ENCODE measurements at places on chromosomes 2 and 18.

DNA sequence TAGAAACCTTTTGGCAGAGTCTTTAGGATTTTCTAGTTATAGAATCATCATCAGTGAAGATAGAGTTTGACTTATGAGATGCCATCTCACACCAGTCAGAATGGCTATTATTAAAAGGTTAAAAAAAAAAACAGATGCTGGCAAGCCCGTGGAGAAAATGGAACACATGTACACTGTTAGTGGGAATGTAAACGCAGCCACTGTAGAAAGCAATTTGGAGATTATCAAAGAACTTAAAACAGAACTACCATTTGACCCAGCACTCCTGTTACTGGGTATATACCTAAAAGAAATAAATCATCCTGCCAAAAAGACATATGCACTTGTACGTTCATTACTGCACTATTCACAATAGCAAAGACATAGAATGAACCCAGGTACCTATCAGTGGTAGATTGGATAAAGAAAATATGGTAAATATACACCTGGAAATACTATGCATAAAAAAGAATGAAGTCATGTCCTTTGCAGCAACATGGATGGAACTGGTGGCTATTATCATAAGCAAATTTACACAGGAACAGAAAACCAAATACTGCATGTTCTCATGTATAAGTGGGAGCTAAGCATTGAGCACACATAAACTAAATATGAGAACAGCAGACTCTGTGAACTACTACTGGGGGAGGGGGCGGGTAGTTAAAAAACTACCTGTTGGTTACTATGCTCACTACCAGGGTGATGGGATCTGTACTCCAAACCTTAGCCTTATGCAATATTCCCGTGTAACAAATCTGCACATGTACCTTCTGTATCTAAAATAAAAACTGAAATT lies 279.0 kb downstream of the KIAA1328 start:
- H3K27ac ChIP-seq: no peak overlapping the region
- DNase-seq: no peak
- H3K4me1 ChIP-seq: no peaks in the 10 kb centered on the region
- H3K36me3 ChIP-seq: no peaks in the 10 kb centered on the region

GRCh38 chr18:70028734-70029133 lies 81.1 kb upstream of the CD226 start:
- DNase-seq: no peak
- H3K36me3 ChIP-seq: peaks cover 9% of the 10 kb centered on the region
- no peak overlapping the region for H3K27ac ChIP-seq

DNA sequence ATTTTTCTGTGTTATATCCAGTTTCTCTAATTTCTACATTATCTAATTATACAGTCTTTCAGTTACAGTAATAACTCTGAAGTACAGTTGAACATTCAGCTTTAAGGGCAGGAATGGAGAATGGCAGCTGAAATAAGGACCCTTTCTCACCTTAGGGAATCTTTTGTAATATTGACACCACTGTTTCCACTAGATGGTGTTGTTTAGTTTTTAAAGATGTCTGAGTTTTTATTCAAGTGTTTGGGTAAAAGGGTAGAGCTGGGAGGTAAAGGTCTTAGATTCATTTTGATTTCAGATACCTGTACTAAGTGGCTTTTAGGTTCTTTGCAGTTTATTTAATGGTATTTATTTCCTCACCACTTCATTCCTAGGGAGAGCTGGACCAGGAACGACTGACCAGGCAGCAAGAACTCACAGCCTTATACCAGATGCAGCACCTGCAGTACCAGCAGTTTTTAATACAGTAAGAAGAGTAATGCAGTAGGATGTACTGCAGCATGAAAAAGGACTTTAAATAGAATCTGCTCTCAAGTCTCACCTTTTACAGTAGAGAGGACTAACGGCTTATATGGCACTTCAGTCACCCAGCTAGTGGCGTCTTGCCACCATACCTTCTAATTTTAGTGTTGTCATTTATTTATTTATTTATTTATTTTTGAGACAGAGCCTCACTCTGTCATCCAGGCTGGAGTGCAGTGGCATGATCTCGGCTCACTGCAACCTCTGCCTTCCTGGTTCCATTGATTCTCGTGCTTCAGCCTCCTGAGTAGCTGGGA lies 33.2 kb upstream of the KCNJ13 start:
- DNase-seq: peak; percentile 4
- no peak overlapping the region for H3K4me3 ChIP-seq
- H3K27me3 ChIP-seq: no peaks in the 10 kb centered on the region
- no peaks in the 10 kb centered on the region for H3K4me1 ChIP-seq
- no peak overlapping the region for H3K27ac ChIP-seq
- H3K36me3 ChIP-seq: peaks cover 41% of the 10 kb centered on the region

DNA sequence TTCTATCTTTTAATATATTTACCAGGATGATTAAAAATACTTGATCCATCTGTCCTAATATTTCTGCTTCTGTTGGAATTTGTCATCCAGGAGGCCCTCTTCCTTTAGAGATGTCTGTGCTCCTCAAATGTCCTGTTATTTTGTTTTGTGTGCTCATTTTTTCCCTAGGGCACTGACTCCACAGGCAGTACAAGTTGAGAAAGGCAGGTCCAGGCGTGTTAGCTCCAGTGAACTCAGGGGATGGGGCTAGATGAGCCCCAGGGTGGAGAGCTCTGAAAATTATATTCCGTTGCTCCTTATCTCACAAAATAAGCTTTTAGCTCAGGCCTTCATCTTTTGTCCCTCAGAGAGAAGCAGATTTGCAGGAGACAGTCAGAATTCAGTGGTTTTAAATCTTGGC lies 105.7 kb downstream of the SLC4A3 start:
- DNase-seq: no peak
- no peak overlapping the region for H3K27ac ChIP-seq
- peaks cover 19% of the 10 kb centered on the region for H3K4me1 ChIP-seq

GRCh38 chr2:74047152-74047551 lies 62.4 kb downstream of the TET3 start:
- peaks cover 30% of the 10 kb centered on the region for H3K36me3 ChIP-seq
- H3K4me3 ChIP-seq: no peak overlapping the region
- no peak for DNase-seq
- H3K4me1 ChIP-seq: peaks cover 15% of the 10 kb centered on the region

DNA sequence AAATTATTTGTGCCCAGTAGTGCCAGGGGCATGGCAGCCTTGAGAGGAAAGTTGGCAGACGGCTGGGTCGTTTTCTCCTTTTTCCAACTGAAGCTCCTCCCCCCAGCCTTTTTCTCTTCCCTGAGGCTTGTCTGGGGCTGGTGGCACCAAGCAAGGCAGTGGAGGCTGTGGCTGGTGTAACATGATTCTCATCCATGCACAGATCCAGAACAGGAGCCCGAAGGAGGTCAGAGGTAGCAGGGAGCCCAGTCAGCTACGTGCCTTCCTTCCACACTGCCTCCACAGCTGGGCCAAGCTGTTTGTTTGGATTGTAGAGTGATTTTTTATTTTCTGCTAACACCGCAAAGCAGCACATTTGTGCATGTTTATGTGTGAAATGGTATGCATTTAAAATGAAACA lies 170.3 kb upstream of the MGAT5 start:
- no peaks in the 10 kb centered on the region for H3K36me3 ChIP-seq
- DNase-seq: no peak
- no peaks in the 10 kb centered on the region for H3K27me3 ChIP-seq
- H3K4me1 ChIP-seq: peaks cover 31% of the 10 kb centered on the region
- no peak overlapping the region for H3K4me3 ChIP-seq

GRCh38 chr2:73968357-73968937 lies 16.3 kb upstream of the TET3 start:
- no peak overlapping the region for H3K27ac ChIP-seq
- H3K4me3 ChIP-seq: no peak overlapping the region
- H3K4me1 ChIP-seq: peaks cover 8% of the 10 kb centered on the region
- no peak for DNase-seq

- DNase-seq: no peak
- no peaks in the 10 kb centered on the region for H3K4me1 ChIP-seq
- H3K27me3 ChIP-seq: no peaks in the 10 kb centered on the region
- H3K4me3 ChIP-seq: no peak overlapping the region
- H3K27ac ChIP-seq: no peak overlapping the region
Measured at GRCh38 chr2:22737144-22737543, 647.8 kb upstream of the KLHL29 start.

GRCh38 chr2:53939656-53940055 lies 31.1 kb downstream of the PSME4 start:
- H3K27ac ChIP-seq: no peak overlapping the region
- no peaks in the 10 kb centered on the region for H3K27me3 ChIP-seq
- no peaks in the 10 kb centered on the region for H3K4me1 ChIP-seq

DNA sequence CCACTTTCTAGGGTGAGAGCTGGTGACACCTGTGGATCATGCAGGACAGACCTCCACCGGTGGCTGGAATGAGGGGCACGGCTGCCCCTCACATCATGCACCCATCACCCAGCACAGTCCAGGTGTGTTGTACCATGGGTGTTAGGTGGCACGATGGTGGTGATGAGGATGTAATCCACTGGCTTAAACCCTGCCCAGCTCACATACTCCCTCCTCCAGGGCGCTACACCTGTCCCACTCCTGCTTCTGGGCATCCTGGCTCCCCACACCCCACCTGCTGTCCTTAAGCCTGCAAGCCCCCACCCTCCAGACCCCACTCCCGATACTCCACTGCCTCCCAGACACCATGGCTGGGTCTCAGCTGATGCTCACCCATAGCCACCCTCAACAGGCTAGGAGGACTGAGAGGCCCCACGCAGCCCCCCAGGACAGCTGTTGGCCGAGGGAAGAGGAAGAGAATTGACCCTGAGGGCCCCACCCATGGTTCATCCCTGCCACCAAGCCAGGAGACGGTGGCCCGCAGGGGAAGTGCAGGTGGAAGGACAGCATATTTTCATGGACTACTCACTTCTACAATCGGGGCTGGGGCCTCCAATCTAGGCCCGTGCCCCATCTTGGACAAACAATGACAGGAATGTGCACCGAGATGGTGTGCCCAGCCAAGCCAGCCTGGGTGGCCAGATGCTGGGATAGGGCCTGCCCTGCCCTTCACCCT lies 34.3 kb downstream of the MAL start:
- no peak overlapping the region for H3K4me3 ChIP-seq
- H3K36me3 ChIP-seq: no peaks in the 10 kb centered on the region
- peaks cover 10% of the 10 kb centered on the region for H3K4me1 ChIP-seq
- H3K27ac ChIP-seq: no peak overlapping the region
- H3K27me3 ChIP-seq: peaks cover 2% of the 10 kb centered on the region

- H3K27ac ChIP-seq: peak overlapping the region; percentile 88
- peaks cover 4% of the 10 kb centered on the region for H3K36me3 ChIP-seq
- no peaks in the 10 kb centered on the region for H3K27me3 ChIP-seq
- H3K4me1 ChIP-seq: peaks cover 73% of the 10 kb centered on the region
- H3K4me3 ChIP-seq: peak overlapping the region; percentile 13
- peak; percentile 83 for DNase-seq
Measured at GRCh38 chr2:239275847-239276831, 124.7 kb downstream of the HDAC4 start.

GRCh38 chr2:101630224-101630949 lies 67.1 kb upstream of the MAP4K4 start:
- no peaks in the 10 kb centered on the region for H3K36me3 ChIP-seq
- DNase-seq: no peak
- no peak overlapping the region for H3K4me3 ChIP-seq
- no peaks in the 10 kb centered on the region for H3K4me1 ChIP-seq

DNA sequence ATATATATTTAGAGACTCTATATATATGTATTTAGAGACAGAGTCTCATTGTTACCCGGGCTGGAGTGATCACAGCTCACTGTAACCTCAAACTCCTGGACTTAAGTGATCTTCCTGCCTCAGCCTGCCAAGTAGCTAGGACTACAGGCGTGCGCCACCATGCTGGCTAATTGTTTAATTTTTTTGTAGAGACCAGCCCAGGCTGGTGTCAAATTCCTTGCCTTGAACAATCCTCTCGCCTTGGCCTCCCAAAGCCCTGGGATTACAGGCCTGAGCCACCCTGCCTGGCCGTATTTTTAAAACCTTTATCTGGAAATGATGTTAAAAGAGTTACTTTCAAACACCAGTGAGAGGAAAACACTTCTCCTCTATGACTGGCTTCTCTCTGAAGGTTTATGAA lies 30.9 kb upstream of the PGAP1 start:
- DNase-seq: no peak
- H3K27me3 ChIP-seq: no peaks in the 10 kb centered on the region
- H3K36me3 ChIP-seq: no peaks in the 10 kb centered on the region
- no peak overlapping the region for H3K4me3 ChIP-seq

DNA sequence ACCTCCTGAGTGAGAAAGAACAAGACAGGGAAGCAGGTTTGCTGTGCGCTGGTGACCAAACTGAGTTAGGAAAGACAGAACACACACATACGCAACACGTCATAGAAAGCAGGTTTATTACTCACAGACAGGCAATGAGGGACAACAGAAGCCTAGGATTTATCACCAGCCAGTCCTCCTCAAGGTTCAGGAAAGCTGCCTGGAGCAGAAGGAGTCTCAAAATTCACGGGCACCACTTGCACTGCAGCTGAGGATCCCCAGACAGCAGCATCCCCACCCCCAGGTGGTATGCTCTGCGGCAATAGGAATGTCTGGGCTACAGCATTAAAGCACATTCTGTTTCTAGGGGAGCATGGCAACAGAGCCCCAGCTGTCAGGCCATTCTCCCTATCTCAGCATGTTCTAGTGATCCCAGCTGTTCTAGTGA lies 284.4 kb upstream of the RGPD4 start:
- DNase-seq: peak; percentile 70
- H3K36me3 ChIP-seq: no peaks in the 10 kb centered on the region
- no peaks in the 10 kb centered on the region for H3K27me3 ChIP-seq
- H3K27ac ChIP-seq: peak overlapping the region; percentile 84
- H3K4me3 ChIP-seq: peak overlapping the region; percentile 17
- peaks cover 7% of the 10 kb centered on the region for H3K4me1 ChIP-seq

DNA sequence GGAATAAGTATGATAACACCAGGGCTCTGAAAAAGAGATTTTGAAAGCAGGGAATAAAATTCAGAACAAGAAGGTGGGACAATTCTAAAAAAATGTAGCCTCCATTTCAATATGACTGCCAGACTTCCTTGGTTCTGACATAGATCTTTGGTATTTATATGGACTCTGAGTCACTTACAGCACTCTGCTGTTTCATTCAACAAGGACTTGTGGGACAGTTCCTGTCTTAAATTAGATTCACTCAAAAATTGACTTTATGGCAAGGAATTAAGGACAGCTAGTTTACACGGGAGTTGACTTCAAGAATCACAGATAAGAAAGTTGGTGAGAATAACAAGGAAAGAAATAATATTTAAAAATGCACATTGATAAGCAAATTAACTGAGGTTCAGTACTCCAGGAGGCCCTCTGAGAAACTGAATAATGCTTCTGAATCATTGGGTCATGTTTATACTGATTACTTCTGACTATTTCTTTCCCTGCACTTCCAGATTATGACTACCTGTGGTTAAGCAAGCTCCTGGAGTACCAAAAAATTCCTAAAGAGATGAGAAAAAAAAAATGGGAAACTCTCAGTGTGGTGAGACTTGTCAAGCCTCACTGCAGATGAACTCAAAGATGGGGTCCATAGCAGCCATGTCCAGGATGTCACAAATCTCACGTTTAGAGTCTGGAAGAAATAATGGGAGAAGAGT lies 828.3 kb upstream of the PIK3C3 start:
- H3K4me1 ChIP-seq: no peaks in the 10 kb centered on the region
- H3K36me3 ChIP-seq: no peaks in the 10 kb centered on the region
- no peak overlapping the region for H3K27ac ChIP-seq
- H3K27me3 ChIP-seq: no peaks in the 10 kb centered on the region
- H3K4me3 ChIP-seq: no peak overlapping the region
- no peak for DNase-seq

GRCh38 chr2:208783184-208783583 lies 376.6 kb downstream of the PTH2R start:
- DNase-seq: no peak
- H3K4me3 ChIP-seq: no peak overlapping the region
- H3K27me3 ChIP-seq: no peaks in the 10 kb centered on the region
- no peaks in the 10 kb centered on the region for H3K4me1 ChIP-seq
